ENCODE measurements at places on chromosomes 6 and 20. TPM values are rescaled to one million over a fixed set of nuclear protein-coding genes. Genes with fewer than 3 reads are reported as not detected.

Gene SLC26A8
- not detected for total RNA-seq

Gene MKKS
- 27.7 TPM for total RNA-seq

DNA sequence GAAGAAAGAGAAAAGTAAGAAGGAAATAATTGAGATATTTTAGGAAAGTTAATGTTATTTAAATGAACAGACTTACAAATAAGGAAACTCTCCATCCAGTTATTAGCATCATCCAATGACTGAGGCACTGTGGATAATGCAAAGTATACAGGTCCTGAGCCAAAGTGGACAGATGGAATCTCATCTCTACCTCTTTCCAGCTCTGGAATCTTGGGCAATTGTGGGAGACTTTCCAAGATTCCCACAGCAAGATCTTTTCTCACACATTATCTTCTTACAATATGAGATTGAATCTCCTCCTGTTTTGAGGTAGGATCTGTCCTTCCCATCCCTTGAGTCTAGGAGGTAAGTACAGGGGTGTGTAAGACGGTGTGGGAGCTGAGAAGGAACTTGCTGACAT, 28.9 kb downstream of the HTR1E start:
- DNase-seq, result no peak

GRCh38 chr6:116016846-116017545, 43.7 kb downstream of the FRK start:
- no peak for DNase-seq

- DNase-seq, result no peak
Measured at GRCh38 chr20:33488201-33488600, 1.7 kb upstream of the CBFA2T2 start.

DNA sequence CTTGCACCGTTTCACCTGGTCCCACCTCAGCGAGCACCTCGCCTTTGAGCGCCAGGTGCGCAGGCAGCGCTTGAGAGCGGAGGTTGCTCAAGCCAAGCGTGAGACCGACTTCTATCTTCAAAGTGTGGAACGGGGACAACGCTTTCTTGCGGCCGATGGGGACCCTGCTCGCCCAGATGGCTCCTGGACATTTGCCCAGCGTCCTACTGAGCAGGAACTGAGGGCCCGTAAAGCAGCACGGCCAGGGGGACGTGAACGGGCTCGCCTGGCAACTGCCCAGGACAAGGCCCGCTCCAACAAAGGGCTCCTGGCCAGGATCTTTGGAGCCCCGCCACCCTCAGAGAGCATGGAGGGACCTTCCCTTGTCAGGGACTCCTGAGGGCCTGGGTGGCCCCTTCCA, 1.5 kb downstream of the ABT1 start:
- no peak for DNase-seq

DNA sequence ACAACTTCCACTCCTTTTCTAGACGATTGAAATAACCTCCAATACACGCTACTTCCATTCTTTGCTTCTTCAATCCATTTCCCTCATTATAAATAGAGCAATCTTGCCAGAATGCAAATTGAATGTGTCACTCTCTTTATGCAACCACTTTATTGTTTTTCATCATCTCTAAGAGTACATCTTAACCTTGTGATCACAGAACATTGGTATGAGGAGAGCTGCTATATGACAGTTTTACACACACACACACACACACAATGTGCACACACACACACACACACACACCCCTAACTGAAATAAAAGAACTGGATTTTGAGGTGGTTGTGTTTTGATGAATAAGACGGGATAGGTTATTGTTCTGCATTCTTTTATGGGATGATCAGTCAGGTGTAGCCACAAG, 187.0 kb downstream of the HDGFL1 start:
- DNase-seq, result no peak

Measured in left ventricle myocardium superior (tissue), 1 donor.